ENCODE measurements at places on chromosomes 4 and X. TPM values are rescaled to one million over a fixed set of nuclear protein-coding genes. Genes with fewer than 3 reads are reported as not detected.

The BTC gene
- not detected for total RNA-seq

The CDX4 gene
- total RNA-seq: not detected

The KCND1 gene
- 2.8 TPM for total RNA-seq

DNA sequence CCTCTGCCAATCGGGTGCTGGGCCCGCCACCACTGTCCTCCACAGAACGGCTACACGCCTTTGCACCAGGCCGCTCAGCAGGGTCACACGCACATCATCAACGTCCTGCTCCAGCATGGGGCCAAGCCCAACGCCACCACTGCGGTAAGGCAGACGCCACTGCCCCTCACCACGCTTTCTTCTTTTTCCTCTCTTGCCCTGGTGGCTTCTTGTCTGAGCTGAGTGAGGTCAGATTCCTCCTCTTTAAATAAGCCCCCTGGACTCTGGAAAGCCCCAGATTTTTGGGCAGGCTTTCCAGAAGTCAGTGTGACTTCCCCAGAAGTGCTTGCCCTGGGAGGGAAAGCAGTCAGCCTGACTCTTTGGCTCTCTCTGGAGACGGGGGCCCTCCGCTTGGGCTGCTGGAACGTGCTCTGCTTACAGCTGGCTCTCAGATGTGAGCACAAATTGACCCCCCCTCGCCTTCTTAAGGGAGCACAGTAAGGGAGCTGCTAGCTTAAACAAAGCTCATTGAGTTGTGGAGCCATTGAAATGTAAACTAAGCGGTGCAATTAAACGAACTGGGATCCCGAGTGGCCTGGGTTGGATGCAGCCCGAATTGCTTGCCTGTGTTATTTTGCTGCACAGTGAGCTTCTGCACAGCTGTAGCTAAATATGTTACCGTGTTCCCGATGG is 243.1 kb downstream of the ANK2 start:
- no peaks in the 10 kb centered on the region for H3K36me3 ChIP-seq
- no peak overlapping the region for H3K4me3 ChIP-seq
- H3K27ac ChIP-seq: no peak overlapping the region
- no peaks in the 10 kb centered on the region for H3K27me3 ChIP-seq

GRCh38 chr4:93237521-93237920 is 591.0 kb upstream of the ATOH1 start:
- no peak overlapping the region for H3K27ac ChIP-seq
- DNase-seq: no peak
- H3K4me3 ChIP-seq: no peak overlapping the region
- no peaks in the 10 kb centered on the region for H3K27me3 ChIP-seq
- no peaks in the 10 kb centered on the region for H3K36me3 ChIP-seq

- no peak for DNase-seq
- H3K27ac ChIP-seq: no peak overlapping the region
- no peaks in the 10 kb centered on the region for H3K36me3 ChIP-seq
- H3K4me1 ChIP-seq: no peaks in the 10 kb centered on the region
- H3K4me3 ChIP-seq: no peak overlapping the region
Observed at GRCh38 chrX:81564851-81565250, 362.9 kb downstream of the SH3BGRL start.

GRCh38 chr4:6042293-6043063 is 24.2 kb upstream of the C4orf50 start:
- no peaks in the 10 kb centered on the region for H3K36me3 ChIP-seq
- peaks cover 13% of the 10 kb centered on the region for H3K27me3 ChIP-seq
- H3K4me1 ChIP-seq: no peaks in the 10 kb centered on the region
- DNase-seq: no peak
- H3K27ac ChIP-seq: no peak overlapping the region

DNA sequence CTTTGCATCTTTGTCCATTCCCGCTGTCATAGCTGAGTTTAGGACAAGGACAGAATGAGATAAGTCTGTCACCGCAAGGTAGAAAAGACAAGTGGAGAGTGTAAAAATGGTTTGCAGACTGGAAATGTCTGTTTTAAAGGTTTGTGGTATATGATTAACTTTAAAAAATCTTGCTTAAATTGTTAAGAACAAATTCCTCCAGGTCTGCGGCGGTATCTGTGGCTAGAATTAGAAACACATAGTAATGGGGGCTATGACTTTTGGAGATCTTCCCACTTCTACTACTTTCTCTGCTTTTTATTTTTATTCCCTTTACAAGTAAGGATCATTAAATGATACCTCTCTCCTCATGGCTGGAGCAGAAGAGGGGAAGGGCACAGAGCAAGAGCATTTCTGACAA is 92.2 kb downstream of the MID1IP1 start:
- H3K36me3 ChIP-seq: no peaks in the 10 kb centered on the region
- peaks cover 7% of the 10 kb centered on the region for H3K4me1 ChIP-seq
- H3K4me3 ChIP-seq: no peak overlapping the region
- no peaks in the 10 kb centered on the region for H3K27me3 ChIP-seq
- no peak for DNase-seq

The SMAD1 gene
- total RNA-seq: 1.5 TPM

The GPC4 gene
- 0.44 TPM for total RNA-seq

GRCh38 chr4:2266181-2266580 is 4.3 kb upstream of the MXD4 start:
- H3K4me3 ChIP-seq: no peak overlapping the region
- H3K36me3 ChIP-seq: no peaks in the 10 kb centered on the region
- H3K27me3 ChIP-seq: no peaks in the 10 kb centered on the region
- no peak for DNase-seq
- H3K27ac ChIP-seq: no peak overlapping the region

The DAPP1 gene
- total RNA-seq: 12.9 TPM

DNA sequence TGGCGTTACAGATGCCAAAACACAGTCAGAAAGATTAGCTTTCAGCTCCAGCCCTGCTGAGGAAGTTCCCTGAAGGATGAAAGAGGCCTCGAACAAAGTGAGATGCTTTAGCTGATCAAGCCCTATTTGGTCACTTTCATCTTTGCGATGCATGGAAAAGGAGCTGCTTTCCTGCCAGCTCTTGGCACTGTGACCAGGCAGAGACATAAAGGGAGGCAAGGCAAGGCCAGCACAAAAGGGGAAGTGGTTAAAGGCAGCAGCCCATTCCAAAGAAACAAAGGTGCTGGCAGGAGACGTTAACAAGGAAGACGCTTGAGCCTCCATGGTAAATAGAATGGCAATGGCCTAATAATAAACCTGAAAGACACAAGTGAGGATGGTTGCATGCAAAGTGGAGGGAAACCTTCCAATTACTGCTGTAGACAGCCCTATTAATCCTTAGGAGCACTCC is 617.1 kb upstream of the INTU start:
- no peaks in the 10 kb centered on the region for H3K27me3 ChIP-seq
- H3K27ac ChIP-seq: no peak overlapping the region
- no peak overlapping the region for H3K4me3 ChIP-seq
- no peaks in the 10 kb centered on the region for H3K4me1 ChIP-seq
- no peak for DNase-seq

DNA sequence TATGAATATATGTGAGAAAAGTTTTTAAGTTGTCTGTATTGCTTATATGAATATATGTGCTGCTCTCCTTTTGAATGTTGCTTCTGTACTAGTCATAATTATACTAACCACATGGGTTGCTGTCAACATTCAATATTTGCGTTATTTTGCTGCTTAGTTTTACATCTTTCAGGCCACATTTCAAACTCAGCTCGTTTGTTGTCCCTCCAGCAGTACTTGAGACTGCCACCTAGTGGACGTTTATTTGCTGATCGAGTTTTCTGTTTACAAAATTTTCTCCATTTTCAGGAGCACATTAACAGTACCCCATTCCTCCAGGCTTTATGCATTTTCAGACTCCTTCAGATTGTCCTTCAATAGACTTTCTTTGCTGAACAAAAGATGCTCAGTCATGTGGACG is 75.8 kb downstream of the NUDT11 start:
- no peak overlapping the region for H3K27ac ChIP-seq
- DNase-seq: peak; percentile 20
- no peaks in the 10 kb centered on the region for H3K4me1 ChIP-seq
- H3K4me3 ChIP-seq: no peak overlapping the region
- H3K36me3 ChIP-seq: no peaks in the 10 kb centered on the region
- no peaks in the 10 kb centered on the region for H3K27me3 ChIP-seq

- H3K27ac ChIP-seq: peak overlapping the region; percentile 62
- H3K4me1 ChIP-seq: peaks cover 2% of the 10 kb centered on the region
- H3K4me3 ChIP-seq: peak overlapping the region; percentile 77
- DNase-seq: no peak
- H3K27me3 ChIP-seq: no peaks in the 10 kb centered on the region
- no peaks in the 10 kb centered on the region for H3K36me3 ChIP-seq
Observed at GRCh38 chrX:21838937-21839333, 482 bp upstream of the MBTPS2 start.

DNA sequence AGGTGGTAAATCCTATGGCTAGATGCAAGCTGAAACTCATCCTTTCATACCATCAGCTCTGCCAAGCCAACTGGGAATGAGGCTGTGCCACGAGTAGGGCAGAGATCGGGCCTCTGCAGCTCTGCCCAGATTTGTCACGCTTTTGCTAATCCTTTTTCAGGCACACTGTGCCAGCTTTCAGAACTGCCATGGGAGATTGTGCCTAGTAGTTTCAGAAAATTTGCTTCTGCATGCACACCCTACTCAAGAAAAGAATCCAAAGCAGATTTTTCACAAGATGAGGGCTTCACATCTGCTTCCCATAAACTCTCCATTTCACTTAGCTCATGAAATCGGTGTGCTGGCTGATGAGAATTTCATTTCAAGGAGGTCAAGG is 3.3 kb upstream of the ADH7 start:
- no peaks in the 10 kb centered on the region for H3K27me3 ChIP-seq
- H3K27ac ChIP-seq: no peak overlapping the region
- H3K4me3 ChIP-seq: no peak overlapping the region
- no peaks in the 10 kb centered on the region for H3K4me1 ChIP-seq

GRCh38 chrX:101171883-101172400 is 47.6 kb upstream of the DRP2 start:
- no peak overlapping the region for H3K27ac ChIP-seq
- H3K36me3 ChIP-seq: no peaks in the 10 kb centered on the region
- H3K4me3 ChIP-seq: no peak overlapping the region

The AKAP4 gene
- not detected for total RNA-seq

The GLUD2 gene
- 0.13 TPM for total RNA-seq

- H3K4me3 ChIP-seq: no peak overlapping the region
- no peak for DNase-seq
- peaks cover 17% of the 10 kb centered on the region for H3K27me3 ChIP-seq
- H3K36me3 ChIP-seq: no peaks in the 10 kb centered on the region
- no peak overlapping the region for H3K27ac ChIP-seq
Observed at GRCh38 chr4:1412376-1413203, 6.3 kb upstream of the NKX1-1 start.

DNA sequence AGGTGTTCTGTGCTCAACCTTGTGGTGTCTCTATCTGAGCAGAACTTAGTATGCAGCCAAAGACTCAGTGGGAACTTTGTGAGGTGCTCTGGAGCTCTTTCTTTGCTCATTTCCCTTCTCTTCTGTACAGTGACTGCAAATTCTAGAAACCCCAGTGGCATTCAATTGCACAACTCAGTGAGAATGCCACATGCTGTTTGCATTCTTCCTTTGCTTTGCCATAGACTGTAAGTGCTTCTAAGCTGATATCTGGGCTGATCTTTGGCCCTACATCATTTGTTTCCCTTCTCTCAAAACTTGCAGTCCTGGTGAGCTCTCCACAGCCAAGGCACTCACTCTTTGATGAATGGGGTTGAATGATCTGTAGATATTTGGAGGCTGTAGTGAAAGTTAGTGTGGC is 7.0 kb downstream of the PNMA3 start:
- DNase-seq: no peak
- H3K27me3 ChIP-seq: no peaks in the 10 kb centered on the region
- H3K36me3 ChIP-seq: no peaks in the 10 kb centered on the region
- no peak overlapping the region for H3K27ac ChIP-seq

DNA sequence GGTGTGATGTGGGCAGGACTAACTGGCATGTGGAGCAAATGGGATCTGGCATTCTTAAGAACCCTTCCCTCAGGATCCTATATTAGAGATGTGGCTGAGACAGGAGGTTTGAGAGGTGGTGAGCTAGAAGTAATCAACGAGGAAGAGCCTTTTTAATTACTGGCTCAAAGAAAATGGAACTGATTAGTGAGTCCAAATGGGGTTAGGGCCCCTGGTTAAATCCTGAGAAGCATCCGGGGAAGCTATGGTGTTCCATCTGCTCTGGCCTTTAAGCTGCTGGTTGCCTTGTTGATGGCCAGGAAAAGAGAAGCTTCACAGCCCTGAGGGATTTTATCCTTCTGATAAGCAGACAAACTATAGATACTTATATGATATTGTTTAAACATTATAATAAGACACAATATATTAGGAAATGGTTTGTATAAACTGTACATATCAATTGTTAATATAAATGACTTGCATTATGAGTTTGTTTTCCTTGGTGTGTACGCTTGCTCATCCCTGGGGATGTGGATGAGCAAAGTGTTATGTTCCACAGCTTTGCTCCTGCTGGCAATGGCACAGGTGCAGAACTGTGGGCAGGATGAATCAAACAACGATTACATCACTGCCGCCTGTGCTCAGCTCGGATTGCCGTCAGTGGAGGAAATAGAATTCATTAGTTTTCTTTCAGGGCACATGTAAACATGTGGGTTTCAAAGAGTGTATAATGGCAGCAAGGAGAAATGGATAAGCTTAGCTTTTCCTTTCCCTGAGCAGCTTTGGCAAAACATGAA is 328.6 kb upstream of the ARX start:
- no peak overlapping the region for H3K4me3 ChIP-seq
- H3K36me3 ChIP-seq: no peaks in the 10 kb centered on the region
- H3K4me1 ChIP-seq: no peaks in the 10 kb centered on the region

The FGFBP1 gene
- not detected for total RNA-seq

The PCSK1N gene
- total RNA-seq: 5.0 TPM

GRCh38 chr4:86846921-86847320 is 2.3 kb downstream of the SLC10A6 start:
- no peaks in the 10 kb centered on the region for H3K36me3 ChIP-seq
- H3K27me3 ChIP-seq: no peaks in the 10 kb centered on the region
- no peak overlapping the region for H3K4me3 ChIP-seq

The NAA11 gene
- total RNA-seq: not detected

The AADAT gene
- total RNA-seq: not detected

- peak overlapping the region; percentile 75 for H3K4me3 ChIP-seq
- peak; percentile 71 for DNase-seq
- peaks cover 7% of the 10 kb centered on the region for H3K27me3 ChIP-seq
Observed at GRCh38 chrX:68827848-68828624, 785 bp upstream of the EFNB1 start.

The JADE3 gene
- total RNA-seq: 0.21 TPM

DNA sequence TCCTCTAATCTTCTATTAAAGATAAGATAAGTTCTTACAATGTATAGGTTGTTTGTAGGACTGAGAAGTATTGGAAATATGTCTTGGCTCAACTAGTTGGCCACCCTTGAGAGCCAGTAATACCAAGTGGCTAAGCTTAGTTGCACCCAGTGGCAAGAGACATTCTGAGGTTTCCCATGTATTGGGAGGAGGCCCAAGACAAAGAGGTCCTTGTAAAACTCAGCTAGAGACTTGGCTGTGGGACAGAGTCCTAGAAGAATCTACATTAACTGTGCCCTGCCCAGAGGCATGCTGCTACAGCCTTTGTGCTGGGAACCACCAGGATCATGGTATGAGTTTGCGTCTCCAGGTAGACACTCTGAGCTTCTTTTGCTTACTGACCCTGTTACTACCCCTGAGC is 41.9 kb upstream of the SLC4A4 start:
- H3K36me3 ChIP-seq: no peaks in the 10 kb centered on the region
- DNase-seq: no peak
- H3K27ac ChIP-seq: no peak overlapping the region
- no peaks in the 10 kb centered on the region for H3K4me1 ChIP-seq
